Activated T-cell treated with anti-CD3 and anti-CD28 coated beads, Interleukin-2, amount 50 U/mL, for 72 hours (primary cell): ENCODE measurements at places on chromosomes 5 and 9. TPM values are rescaled to one million over a fixed set of nuclear protein-coding genes. Genes with fewer than 3 reads are reported as not detected.

DNA sequence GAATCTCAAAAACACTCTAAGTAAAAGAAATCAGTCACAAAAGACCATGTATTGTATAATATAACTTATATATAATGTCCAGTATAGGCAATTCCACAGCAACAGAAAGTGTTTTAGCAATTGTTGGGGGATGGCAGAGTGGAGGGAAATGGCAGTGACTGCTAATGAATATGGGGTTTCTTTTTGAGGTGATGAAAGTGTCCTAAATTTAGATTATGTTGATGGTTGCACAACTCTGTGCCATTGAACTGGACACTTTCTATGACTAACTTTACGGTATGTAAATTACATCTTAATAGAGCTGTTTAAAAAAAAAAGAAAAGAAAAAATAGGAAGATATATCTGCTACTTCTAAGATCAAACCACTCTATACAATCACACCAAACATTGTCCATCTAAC lies 124.9 kb upstream of the ZNF462 start:
- no peak overlapping the region for H3K27ac ChIP-seq
- H3K36me3 ChIP-seq, result no peaks in the 10 kb centered on the region
- H3K4me1 ChIP-seq, result no peaks in the 10 kb centered on the region
- no peak for DNase-seq

DNA sequence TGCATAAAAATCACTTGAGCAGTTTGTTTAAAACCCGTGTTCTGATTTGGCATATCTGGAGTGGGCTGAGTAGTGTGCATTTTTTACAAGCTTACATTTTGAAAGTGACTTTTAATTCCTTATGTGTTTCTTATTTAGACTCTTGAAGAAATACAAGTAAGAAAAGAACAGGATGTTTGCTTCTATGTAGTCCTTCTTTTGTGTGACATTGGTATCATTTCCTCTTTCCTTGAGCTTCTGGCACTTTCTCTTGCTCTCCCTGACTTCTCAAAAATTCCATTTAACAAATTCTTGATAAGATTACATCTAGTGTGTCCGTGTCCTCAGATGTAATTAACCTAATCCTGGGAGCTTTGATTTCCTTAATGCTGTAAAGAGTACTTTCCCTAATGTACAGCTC lies 12.5 kb downstream of the GARNL3 start:
- H3K27ac ChIP-seq, result no peak overlapping the region
- DNase-seq, result no peak
- H3K4me1 ChIP-seq, result peaks cover 18% of the 10 kb centered on the region
- no peaks in the 10 kb centered on the region for H3K36me3 ChIP-seq
- no peak overlapping the region for H3K4me3 ChIP-seq
- peaks cover 30% of the 10 kb centered on the region for H3K27me3 ChIP-seq

DNA sequence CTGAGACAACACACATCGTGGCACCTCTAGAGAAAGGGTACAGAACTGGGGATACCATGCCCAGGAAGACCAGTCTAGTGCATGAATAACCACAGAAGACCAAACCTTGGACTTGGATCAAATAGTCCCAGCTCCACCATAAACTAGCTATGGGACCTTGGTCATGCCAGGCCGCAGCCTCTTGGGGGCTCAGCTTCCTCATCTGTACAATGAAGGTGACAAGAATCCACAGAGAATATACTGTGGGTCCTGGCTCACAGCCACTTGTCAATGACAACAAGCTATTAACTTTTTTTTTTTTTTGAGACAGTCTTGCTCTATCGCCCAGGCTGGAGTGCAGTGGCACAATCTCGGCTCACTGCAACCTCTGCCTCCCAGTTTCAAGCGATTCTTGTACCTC lies 3.9 kb downstream of the KYAT1 start:
- DNase-seq, result no peak
- peaks cover 44% of the 10 kb centered on the region for H3K4me1 ChIP-seq
- peaks cover 4% of the 10 kb centered on the region for H3K36me3 ChIP-seq
- no peaks in the 10 kb centered on the region for H3K27me3 ChIP-seq
- no peak overlapping the region for H3K4me3 ChIP-seq

- peaks cover 30% of the 10 kb centered on the region for H3K4me1 ChIP-seq
- no peak overlapping the region for H3K4me3 ChIP-seq
- DNase-seq, result no peak
- H3K36me3 ChIP-seq, result peaks cover 10% of the 10 kb centered on the region
- H3K27me3 ChIP-seq, result no peaks in the 10 kb centered on the region
- no peak overlapping the region for H3K27ac ChIP-seq
Observed at GRCh38 chr5:91288118-91288916, 94.8 kb downstream of the ARRDC3 start.

- DNase-seq, result no peak
- no peak overlapping the region for H3K4me3 ChIP-seq
- peaks cover 83% of the 10 kb centered on the region for H3K4me1 ChIP-seq
Observed at GRCh38 chr5:75522542-75522941, 10.9 kb downstream of the POLK start.

DNA sequence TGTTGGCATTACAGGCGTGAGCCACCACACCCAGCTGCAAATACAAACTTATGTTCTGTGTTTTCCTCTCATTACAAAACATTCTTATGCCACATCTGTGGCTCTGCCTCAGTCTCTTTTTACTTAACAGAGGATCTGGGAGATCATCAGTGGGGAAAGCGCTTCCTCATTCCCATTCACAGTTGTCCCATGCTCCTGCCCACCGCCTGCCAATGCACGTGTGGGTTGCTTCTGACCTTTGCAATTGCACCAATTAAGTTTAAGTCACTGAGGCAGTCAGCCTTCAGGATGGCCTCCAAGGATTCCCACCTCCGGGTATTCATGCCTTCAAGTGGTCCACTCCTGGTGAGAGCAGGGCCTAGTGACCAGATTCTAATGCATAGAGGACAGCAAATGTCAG lies 34.9 kb upstream of the EEIG1 start:
- no peaks in the 10 kb centered on the region for H3K27me3 ChIP-seq
- no peaks in the 10 kb centered on the region for H3K36me3 ChIP-seq
- DNase-seq, result no peak
- H3K4me3 ChIP-seq, result no peak overlapping the region
- H3K27ac ChIP-seq, result no peak overlapping the region
- peaks cover 16% of the 10 kb centered on the region for H3K4me1 ChIP-seq

GRCh38 chr9:7823651-7824050 lies 24.1 kb upstream of the DMAC1 start:
- H3K4me1 ChIP-seq, result no peaks in the 10 kb centered on the region
- H3K36me3 ChIP-seq, result no peaks in the 10 kb centered on the region
- H3K4me3 ChIP-seq, result no peak overlapping the region
- no peak for DNase-seq
- no peaks in the 10 kb centered on the region for H3K27me3 ChIP-seq

The GADD45G gene
- total RNA-seq, result 6.0 TPM

The SPINK5 gene
- total RNA-seq, result not detected

The PURA gene
- 11.9 TPM for total RNA-seq

The GLT6D1 gene
- not detected for total RNA-seq
